ENCODE measurements at places on chromosomes 6 and 20. TPM values are rescaled to one million over a fixed set of nuclear protein-coding genes. Genes with fewer than 3 reads are reported as not detected.

Gene KIF16B
- 27.4 TPM for total RNA-seq

Gene CRYBG1
- total RNA-seq, result 10.7 TPM

Gene SERAC1
- 9.4 TPM for total RNA-seq

Gene SIRPB1
- 6.6 TPM for total RNA-seq

DNA sequence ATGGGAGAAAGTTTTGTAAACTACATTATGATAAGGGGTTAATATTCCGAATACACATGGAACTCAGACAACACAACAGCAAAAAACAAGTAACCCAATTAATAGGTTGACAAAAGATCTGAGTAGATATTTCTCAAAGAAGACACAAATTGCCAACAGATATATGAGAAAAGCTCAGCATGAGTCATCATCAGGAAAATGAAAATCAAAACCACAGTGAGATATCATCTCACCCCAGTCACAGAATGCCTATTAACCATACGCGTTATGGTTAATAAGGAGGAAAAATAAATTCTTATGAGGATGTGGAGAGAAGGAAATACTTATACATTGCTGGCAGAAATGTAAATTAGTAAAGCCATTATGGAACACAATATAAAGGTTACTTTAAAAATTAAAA, 695.0 kb downstream of the COL12A1 start:
- DNase-seq, result no peak

GRCh38 chr20:44217342-44218092, 6.9 kb upstream of the OSER1 start:
- DNase-seq, result peak; percentile 75

DNA sequence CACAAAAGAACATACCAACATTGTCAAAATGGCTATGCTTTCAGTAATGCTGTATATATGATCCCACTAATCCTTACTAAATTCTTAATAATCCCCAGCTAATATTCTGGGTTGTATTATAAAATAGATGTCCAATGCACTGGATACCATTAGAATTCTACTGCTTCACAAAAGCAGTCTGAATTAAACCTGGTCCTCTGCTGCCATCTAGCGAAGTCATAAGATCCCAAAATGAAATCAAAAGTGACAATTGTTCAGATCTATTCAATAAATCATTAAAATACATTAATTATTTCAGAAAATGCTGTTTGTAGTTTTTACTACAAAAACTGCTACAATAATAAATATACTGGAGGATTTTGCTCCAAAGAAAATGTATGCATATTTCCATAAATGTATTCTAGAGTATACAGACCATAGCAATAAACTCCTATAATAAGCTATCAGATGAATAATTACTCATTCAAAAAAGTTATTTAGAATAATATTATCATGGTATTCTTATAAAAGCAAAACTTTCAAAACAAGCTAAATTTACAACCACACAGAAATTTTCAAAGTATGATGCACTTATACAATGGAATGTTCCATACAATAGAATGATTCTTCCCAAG, 92.6 kb downstream of the RNGTT start:
- no peak for DNase-seq

Gene MOCS1
- 37.3 TPM for total RNA-seq

Gene SAMD3
- total RNA-seq, result 3.6 TPM

Gene RAMACL
- total RNA-seq, result 4.3 TPM
